ENCODE measurements at places on chromosomes 4 and X.

GRCh38 chr4:80540785-80541469, 205.4 kb downstream of the CFAP299 start:
- peak; percentile 11 for DNase-seq

GRCh38 chr4:48064349-48064748, 47.8 kb downstream of the NIPAL1 start:
- DNase-seq = no peak

GRCh38 chrX:40151211-40152172, 53.7 kb upstream of the BCOR start:
- DNase-seq = no peak

DNA sequence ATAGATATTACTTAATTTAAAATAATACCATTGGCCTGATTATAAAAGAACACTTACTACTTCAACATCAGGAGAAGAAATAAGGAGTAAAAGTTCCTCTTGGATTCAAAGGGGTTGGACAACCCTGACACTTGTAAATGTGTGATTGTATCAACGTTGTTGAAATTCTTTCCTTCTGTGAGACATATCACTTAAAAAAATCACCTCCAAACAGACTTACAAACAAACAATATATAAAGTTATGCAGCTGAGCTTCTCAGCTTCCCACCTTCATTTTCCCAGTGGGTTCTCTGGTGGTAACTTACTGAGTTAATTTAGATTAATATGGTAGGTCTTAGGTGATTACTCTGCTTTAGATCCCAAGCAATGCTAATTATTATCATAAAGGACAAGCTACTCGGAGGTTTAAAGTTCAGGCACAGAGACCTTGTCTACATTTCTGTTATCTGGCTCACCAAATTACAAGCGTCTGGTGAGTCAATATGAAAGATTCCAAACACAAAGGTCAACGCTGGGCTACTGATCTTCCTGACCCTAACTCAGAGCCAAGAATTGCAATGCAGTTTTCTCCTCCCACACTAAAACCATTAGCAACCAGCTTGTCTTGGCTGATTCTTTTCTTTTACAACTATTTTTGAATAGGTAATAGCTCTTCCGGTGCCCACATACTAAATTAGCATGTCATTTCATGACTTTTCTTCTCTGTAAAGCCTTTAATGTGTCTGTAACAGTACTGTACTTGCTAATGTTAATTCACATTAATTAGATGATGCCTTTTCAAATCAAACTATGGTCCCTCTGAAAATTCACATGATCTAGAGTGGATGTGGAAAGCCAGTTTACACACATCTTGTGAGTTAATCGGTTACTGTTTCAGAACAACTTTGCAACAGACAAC, 157.6 kb downstream of the RASL11B start:
- peak; percentile 82 for DNase-seq

- DNase-seq = no peak
Observed at GRCh38 chr4:108210989-108211835, 42.5 kb upstream of the LEF1 start.

DNA sequence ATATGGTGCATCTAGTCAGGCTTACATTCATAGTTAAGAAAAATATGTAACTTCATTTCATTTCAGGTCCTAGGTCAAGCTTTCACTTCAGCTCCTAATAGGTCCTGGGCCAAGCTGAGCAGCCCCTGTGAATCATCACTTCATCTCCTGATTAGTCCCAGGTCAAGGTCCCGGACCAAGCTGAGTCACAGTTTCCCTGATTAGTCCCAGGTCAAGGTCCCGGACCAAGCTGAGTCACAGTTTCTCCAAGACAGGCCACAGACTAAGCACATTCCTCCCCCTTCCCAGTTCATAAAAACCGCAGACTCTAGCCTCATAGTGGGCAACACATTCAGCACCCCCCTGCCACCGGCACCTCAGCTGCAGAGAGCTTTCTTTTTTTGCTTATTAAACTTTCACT, 1331.8 kb downstream of the PCDH19 start:
- DNase-seq = no peak
